ENCODE measurements at places on chromosomes 5 and 9.

GRCh38 chr5:37807015-37807414 is 32.8 kb downstream of the GDNF start:
- DNase-seq: no peak

DNA sequence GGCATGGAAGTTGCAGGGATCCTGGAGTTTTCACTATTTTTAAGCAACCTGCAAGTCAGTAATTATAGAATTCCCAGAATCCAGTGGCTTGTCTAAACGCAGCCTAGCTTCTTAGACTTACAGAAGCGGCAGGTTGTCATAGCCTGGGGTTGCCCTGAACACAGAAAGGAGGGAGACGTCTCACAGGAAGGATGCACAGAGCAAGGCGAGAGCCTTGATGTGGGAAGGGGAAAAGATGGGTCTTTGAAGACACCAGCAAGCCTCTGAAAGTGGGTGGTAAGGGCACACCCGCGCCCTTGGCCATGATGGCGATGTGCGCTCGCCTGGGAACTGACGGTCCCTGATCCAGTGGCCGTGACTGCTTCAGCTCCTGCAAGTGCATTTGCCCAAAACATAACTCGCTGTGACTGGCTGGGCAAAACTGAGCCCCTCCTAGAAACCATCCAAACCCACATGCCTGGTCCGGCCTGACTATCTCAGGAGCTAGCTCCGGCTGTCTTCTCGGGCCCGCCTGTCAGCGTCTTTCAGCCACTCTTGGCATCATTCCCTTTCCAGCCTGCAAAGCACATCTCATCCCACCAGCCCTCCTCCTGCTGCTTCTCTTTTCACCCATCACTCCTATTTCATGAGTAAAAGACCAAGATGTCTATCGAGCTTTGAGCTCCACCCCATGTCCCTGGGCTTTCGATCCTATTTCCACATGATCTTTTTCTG is 17.1 kb downstream of the FBP1 start:
- DNase-seq: no peak

DNA sequence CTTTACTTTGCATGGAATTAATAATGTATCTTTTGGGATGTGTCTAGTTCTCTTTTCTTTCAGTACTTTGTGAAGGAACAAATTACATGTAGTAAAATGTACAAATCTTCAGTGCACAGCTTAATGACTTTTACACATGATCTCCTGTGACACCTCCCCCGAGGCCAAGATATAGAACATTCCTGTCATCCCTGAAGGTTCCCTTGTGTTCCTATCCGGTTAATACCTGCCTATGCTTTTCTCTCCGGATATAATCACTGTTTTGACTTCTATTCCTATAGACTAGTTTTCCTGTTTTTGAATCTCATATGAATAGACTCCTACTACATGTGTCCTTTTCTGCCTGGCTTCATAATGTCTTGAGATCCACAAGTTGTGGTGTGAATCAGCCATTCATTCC is 21.5 kb downstream of the STC2 start:
- DNase-seq: no peak

DNA sequence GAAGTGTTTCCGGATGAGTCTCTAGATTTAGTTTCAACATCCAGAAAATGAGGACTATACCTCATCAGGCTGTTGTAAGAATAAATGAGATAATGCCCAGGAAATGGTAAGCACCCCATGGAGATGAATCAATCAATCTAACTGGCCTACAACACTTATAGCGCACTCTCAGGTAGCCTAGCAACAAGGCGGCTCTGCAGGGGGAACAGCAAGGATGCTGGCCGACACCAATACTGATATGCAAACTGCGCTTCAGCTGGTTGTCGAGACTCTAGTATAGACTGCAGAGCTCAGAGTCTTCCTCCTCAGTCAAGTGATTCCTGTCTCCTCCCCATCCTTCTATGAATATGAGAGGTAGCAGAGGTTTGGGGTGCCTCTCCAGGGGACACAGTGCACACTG is 218.8 kb upstream of the WWC1 start:
- DNase-seq: no peak

GRCh38 chr9:77819657-77820056 is 171.5 kb upstream of the GNA14 start:
- no peak for DNase-seq

All from WERI-Rb-1 (cell line).